ENCODE measurements at places on chromosomes 12 and 14.

- DNase-seq: no peak
These were observed 1.1 kb upstream of the RPL41 start for GRCh38 chr12:56115329-56115728.

- DNase-seq: no peak
These were observed 129.6 kb downstream of the NDUFA12 start for GRCh38 chr12:94873734-94874517.

DNA sequence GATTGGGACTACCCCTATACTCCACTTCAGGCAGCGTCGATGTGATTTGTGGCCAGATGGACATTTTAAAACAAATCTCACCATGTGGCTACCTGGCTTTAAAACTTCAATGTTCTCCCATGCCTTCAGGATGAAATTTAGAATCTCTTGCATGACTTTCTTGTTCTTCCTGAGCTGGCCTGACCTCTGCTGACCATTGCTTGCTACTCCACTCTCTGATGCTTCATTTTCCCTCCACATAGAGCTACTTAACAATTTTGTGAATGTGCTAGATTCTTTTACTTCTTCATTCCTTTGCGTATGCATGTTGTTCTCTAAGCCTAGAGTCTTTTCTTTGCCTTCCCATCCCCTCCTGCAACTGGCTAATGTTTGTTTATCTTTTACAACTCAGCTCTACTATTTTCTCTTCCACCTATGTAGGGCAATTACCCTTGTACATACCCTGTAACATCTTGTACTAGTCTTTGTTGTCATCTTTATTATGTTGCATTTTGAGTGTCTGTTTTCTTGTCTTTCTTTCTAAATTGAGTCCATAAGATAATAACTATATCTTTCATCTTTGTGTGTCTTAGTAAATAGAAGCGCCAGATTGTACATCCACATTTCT lies 41.2 kb downstream of the YLPM1 start:
- no peak for DNase-seq

DNA sequence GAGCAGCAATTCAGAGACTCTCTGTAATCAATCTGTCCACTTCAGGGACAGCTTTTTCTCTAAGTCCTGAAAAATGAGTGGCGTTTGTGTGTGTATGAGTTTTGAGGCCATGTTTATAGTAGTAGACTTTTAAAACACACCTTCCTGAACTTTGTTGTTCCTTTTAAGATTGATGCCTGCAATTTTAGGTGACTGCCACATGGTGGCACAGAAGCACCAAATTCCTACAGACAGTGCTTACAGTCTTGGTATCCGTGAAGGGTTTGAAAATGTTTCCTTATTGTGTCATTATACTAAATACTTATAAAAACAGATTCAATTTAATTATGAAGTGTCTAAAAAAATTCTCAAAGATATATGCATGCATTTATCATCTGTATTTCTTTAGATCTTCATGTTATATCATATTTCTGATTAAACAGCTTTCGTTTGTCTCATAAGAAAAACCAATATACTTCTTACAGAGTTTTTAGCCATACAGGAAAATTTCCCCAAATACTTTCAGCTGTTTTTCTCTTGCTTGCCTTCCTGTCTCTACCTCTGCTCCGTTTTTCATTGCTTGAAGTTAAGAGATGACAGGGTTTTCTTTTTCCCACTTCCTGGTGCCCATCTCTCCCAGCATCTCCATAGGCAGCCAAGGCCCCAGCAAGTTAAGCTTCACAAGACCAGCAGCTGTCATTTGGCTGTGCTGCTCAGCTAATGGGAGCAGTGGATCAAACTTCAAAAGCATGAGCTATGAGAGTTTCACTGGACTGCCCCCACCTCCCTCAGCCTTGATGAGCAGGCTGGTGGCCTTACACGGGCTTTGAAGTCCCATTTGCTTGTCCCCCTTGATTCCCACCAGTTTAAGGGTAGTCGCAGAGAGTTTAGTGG lies 259.6 kb downstream of the AKAP6 start:
- DNase-seq: no peak

DNA sequence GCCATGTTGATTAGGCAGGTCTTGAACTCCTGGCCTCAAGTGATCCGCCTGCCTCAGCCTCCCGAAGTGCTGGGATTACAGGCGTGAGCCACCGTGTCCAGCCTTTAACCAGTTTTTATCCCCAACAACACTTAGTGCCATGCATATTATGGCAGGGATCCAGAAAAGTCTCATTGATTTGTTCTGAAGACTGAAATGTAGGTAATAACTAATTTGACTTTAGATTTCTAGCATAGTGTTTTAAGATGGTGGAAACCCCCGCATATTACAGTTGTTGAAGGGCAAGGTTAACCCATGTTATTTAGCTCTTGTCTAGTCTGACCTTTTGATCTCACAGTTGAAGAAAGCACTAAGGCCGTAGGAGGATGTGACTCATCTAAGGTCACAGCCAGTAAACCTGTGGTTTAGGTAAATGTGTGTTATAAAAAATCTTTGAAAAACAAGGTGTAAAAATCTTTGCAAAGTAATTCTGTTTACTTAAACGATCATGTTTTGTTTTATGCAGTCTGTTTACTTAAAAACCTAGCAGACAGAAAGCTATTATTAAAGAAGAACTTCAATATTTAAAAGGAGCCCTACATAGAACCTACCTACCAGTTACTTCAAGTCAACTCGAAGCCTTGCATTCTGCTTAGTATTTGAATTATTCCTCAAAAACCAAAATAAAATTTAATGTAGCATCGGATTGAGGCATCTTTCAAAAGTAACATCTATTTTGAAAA lies 24.8 kb downstream of the BICDL1 start:
- DNase-seq: no peak

- no peak for DNase-seq
These were observed 43.8 kb upstream of the LTBP2 start for GRCh38 chr14:74655599-74656395.

DNA sequence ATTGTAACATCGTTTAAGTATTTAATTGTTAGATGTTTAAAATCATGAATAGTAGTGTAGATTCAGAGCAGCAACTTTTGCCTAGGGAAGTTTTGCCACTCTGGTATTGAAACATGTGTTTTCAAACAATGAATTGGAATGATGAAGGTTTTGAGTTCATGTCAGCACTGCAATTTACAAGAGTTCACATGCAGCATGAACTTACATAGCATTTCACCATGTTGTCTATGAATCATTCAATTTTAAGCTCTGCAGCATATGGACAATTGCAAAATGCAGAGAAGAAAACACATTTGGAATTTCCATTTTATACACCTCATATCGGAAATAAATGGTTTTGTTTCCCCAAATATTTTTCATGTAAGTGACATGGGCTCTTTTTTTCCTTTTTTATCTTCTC lies 170.7 kb upstream of the CDKN3 start:
- DNase-seq: no peak

DNA sequence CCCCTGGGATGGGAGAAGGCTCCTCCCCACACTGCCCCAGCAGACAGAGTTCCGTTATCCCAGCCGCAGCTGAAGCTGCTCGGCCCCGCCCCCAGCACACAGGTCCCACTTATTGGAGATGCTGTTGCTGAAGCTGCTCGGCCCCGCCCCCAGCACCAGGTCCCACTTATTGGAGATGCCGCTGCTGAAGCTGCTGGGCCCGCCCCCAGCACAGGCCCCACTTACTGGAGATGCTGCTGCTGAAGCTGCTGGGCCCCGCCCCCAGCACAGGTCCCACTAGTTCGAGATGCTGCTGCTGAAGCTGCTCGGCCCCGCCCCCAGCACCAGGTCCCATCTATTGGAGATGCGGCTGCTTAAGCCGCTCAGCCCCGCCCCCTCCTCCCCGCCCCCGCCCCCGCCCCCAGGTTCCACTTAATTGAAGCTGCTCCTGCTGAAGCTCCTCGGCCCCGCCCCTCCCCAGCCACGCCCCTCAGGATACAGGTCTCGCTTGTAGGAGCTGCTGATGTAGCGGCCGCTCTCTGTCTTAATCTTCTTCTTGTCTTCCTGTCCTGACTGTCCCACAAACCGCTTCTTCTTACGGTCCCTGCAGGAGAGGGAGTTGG lies 12.0 kb downstream of the CFAP73 start:
- peak; percentile 83 for DNase-seq

- no peak for DNase-seq
These were observed 188.7 kb downstream of the KITLG start for GRCh38 chr12:88391556-88391955.

DNA sequence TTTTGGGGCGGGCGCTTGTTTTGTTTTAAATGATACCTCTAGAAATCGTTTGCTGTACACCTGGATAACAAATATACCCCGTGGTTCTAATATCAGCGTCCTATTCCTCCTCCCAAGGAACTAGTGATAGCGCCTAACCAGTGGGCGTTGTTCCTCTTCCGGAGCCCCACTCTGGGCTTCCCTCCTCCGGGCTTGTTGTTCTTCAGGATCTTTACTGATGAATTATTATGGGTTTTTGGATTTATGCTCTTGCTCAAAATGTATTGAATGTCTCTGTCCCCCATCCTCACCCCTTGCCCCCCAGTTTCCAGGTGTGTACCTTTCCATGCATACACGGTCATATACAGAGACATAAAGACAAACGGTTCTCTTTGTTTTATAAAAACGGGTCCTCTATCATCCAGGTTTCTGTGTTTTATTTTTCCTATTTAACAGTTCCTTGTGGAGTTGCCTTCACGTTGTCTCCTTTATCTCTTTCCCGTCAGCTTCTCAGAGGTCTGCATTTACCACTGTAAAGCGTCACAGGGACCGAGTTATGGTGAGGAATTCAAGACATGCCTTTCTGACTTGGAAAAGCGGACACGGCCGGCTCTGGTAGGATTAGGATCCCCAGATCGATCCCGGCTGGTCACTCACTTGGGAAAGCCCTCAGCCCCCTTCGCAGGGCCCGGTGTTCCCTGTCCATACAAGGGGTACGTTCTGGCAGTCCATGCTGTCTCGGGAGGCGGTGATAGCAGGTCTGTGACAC lies 655 bp upstream of the PLEKHG3 start:
- no peak for DNase-seq

- DNase-seq: no peak
These were observed 681.0 kb downstream of the RPL10L start for GRCh38 chr14:45970621-45971020.

GRCh38 chr12:109727039-109727723 lies 13.6 kb downstream of the FAM222A start:
- DNase-seq: no peak

- DNase-seq: no peak
These were observed 2.5 kb upstream of the SMARCD1 start for GRCh38 chr12:50082644-50083043.

DNA sequence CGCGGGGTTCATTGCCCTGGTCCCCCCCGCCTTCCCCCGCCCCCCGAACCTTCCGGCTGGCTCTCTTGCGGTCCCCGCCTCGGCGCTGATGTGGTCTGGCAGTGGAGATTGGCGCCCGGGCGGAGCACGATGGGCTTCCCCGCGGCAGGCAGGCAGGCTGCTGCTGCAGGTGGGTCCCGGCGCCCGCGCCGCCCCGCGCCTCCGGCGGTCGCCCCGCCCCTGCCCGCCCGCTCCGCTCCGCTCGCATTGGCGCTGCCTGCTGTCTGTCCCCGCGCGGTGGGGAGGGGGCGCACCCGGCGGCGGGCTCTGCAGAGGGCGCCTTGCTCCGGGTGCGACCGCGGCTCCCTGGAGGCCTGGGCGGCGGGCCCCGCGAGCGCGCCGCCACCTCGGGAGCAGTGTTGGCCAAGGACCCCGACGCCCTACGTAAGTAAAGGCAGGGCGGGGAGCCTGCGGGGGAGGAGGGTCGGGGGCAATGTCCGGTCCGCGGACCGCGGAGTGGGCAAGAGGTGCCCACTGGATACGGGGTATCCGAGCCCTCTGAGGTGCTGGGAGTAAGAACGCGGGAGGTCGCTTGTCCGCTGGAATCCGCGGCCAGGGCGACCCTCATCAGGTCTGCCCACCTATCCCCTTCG lies at the start of gene AKAP5:
AKAP5 (plus strand) TSS at position 309 of the 632 bp plus-strand sequence. CDS start 2,896 bp downstream, outside the sequence.
- DNase-seq: peak; percentile 94

GRCh38 chr12:13126494-13126893 lies 23.0 kb upstream of the GSG1 start:
- DNase-seq: no peak

DNA sequence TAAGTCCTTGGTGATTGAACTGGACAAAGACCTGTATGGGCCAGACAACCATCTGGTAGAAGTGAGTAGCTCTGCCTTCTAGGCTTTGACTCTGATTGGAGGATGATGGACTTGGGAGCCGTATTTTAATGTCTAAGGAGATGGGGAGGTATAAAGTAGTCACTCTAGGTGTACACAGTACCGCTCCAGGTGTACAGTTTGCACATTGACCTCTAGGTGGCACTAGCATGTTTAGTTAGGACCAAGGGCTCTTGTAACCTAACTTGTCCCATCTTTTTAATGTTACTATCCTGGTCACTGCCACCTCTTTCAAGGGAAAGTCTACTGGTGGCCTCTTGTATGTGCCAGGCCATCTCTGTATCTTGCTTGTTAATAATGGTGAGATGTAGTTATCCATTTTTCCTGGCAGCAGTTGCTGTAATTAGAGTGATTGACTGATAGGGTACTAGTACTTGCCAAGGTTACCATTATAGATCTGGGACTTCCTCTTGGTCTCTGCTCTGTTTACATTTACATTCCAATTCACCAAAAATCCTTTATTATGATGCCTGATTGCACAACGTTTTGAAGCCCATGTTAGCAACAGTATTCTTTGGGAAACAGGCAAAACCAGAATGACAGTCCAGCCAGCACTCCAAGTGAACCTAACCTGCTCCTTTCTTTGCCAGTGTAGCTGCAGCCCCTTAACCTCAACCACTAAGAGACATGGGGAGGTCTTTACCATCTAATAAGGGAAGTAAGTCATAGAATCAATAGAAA lies 3.6 kb downstream of the SMARCD1 start:
- peak; percentile 53 for DNase-seq

- DNase-seq: no peak
These were observed 374.6 kb downstream of the MDGA2 start for GRCh38 chr14:47300796-47301195.

- DNase-seq: no peak
These were observed 241.8 kb upstream of the ATP2B1 start for GRCh38 chr12:89950421-89950820.

DNA sequence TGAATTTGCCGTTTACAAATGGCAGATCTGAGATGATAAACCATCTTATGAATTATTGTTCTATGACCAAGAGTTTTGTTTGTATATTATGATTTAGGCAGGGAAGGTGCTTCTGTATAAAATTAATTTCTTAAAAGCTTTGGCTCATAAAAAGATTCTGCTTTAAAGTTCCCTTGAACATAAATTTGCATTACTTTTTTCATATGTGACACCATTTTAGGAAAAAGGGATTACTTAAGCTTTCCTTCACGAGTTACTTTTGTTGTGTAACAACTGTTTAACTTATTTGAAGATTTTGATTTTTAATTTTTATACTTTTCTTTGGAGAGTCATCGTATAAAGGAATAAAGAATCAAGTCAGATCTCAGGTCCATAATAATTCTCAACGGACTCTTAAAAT lies 3.3 kb downstream of the ETNK1 start:
- DNase-seq: no peak

DNA sequence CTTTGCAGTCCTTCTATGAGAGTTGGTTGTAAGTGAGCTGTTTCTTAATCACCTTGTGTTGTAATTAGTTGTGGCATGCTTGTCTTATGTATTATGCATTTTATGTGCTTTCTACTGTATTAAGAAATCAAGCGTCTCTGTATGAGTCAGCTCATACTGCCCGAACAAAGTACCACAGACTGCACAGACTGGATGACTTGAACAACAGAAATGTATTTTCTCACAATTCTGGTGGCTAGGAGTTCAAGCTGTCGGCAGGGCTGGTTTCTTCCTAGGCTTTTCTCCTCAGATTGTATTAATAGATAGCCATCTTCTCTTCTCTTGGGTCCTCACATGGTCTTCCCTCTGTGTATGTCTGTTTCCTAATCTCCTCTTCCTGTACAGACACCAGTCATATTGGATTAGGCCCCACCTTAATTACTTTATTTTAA lies 77.7 kb downstream of the FLRT2 start:
- no peak for DNase-seq

Data from NCI-H2171 (cell line).